ENCODE measurements at places on chromosomes 6 and 20.

GRCh38 chr6:142843361-142843760 is 101.6 kb downstream of the HIVEP2 start:
- no peak for DNase-seq

DNA sequence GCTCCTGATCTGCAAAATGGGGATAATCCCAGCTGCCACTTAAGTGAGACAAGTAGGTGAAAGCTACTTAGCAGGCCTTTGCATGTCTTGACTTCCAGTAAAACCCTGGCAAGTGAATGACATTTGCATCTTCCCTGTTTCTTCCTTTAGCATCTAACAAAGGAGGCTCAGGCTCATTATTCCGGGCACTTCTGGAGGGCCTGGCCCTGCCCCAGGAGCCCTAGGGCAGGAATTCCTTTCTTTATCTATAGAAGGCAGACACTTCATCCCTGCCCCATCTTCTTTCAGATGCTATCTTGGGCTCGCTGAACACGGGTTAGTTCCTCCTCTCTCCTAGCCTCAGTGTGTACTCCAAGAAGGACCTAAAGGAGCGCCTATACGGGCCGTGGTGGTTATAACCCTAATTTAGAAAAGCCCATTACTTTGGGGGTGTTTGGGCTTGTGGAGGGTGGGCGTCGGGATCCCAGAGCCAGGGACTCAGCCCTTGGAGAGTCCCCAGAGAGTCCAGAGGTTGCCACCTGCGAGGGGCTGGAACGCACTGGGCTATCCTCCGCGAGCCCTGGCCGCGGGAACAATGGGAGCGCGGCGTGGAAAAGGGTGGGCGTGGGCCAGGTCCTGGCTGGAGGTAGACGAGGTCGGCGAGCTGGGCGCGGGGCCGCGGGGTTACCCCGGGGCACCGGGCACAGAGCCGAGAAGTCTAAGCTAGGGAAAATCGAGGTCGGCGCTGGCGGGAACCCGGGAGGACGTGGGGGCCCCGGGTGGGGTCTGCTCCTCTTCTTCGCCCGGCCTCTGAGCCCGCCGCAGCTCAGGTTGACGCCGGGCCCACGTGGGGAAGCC is 62.8 kb upstream of the EPB41L1 start:
- no peak for DNase-seq

GRCh38 chr6:124823240-124824111 is 138.8 kb upstream of the RNF217 start:
- DNase-seq, result no peak

- no peak for DNase-seq
Observed at GRCh38 chr6:136717716-136717990, 74.6 kb downstream of the MAP3K5 start.

GRCh38 chr6:144047688-144048087 is 39.6 kb upstream of the PLAGL1 start:
- DNase-seq, result no peak

DNA sequence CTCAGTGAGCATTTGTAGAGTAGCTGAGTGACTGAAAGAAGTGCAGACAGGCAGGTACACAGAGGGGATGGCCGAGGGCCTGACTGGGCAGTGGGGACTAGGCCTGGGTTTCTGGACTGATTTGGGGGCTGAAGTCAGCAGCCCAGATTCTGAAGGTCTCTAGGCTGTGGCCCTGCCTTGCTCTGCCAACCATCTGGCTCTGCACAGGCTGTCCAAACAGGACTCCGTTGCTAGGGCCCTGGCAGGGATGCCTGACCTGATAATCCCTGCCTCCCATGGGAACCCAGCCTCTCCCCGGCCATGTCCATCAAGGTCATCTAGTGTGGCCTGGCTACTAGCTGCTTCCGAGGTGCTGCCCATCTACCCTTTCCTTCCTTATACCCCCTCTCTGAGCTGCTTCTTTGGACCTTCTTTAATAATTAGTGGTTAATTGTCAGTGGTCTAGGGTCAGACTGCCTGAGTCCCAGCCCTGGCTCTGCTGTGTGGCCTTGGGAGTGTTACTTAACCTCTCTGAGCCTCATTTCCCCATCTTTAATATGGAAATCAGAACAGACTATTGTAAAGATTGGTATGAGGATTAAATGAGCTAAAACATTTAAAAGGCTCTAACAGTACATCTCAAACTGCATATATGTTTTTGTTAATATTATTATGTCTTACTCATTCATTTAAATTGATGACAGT is 137.9 kb downstream of the VEGFA start:
- no peak for DNase-seq

DNA sequence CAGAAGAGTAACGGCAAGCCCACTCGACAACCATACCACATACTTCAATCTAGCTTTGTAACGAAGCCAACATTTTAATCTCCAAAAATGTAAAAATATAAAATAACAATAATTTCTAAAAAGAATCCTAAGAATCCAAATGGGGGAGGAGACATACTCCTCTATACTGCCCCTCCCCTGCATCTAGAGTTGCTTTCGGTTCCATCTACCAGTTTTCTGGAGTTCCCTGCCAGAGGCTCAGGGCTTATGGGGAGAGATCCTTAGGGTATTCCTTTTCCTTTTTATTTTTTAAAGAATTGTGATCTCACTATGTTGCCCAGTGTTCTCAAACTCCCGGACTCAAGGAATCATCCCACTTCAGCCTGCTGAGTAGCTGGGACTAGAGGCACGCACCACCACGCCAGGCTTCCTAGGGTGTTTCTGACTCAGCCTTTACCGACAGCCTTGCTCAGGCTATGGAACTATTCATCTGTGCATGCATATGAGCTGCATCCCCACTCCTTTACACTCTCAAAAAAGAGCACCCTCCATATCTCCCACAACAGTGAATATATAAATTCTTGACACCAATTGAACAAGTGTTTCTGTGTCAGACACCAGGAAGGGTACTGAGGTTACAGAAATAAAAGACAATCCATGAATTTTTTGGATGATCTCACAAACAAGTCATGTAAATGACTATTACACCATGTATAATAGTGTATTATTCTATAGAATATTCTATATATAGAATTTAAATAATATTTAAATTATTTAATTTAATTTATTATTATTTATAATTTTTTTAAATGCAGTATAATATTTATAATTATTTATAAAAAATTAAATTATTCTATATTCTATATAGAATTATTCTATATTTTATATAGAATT is 40.7 kb upstream of the UBR2 start:
- no peak for DNase-seq

GRCh38 chr6:29603930-29604329 is 19.0 kb downstream of the OR2H2 start:
- DNase-seq, result no peak

- no peak for DNase-seq
Observed at GRCh38 chr6:83431545-83432155, 799 bp upstream of the ME1 start.

DNA sequence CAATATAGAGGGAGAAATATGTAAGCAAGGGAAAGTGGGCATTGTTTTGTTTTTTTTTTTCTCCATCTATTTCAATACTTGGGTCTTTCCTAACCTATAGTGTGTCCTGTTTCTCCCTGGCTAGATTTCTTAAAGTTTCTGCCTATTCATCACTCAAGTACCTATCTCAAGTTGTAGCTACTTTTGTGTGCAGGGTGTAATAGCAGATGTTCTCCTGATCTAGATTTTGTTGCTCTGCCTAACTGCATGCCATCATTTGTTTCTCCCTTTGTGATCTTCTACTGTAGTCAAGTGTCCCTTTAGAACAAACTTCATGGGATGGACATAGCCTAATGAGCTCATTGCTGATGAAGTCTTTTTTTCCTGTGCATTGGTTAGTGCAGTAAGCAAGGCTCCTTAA is 45.8 kb downstream of the TOP1 start:
- no peak for DNase-seq

GRCh38 chr6:96227135-96227534 is 211.4 kb downstream of the FUT9 start:
- DNase-seq, result no peak

DNA sequence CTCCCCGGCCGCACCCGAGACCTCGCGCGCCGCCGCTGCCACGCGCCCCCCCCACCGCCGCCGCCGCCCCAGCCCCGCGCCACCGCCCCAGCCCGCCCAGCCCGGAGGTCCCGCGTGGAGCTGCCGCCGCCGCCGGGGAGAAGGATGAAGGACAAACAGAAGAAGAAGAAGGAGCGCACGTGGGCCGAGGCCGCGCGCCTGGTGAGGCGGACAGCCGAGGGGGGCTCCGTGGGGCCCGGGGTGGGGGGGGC is 426 bp downstream of the ASXL1 start:
- DNase-seq, result no peak

DNA sequence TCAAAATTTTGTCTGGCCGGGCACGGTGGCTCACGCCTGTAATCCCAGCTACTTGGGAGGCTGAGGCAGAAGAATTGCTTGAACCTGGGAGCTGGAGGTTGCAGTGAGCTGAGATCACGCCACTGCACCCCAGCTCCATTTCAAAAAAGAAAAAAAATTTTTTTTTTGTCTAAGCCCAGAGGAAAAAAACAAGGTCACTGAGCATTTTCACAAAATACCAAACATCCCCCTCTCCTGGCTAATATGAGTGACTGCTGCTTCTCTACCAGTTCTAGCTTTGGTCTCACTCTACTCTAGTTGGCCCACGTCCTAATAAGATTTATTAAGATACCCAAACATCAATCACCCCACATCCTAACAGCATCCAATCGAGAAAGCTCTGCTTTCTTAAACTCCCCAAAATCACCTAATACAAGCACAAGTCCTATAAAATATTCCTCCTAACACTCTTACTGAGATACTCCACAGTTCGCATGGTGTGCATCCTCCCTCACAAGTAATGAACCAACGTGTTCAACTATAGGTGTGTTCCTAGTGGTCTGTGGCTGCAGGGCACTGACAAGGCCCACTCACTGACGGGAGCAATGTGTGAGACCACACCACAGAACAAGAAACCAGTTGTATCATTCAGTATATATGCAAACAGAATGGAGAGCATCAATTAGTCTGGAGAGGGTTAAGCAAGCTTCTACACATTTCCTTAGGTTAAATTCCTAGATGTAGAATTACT is 64.2 kb downstream of the FKBP5 start:
- DNase-seq, result no peak

- no peak for DNase-seq
Observed at GRCh38 chr20:38864662-38865061, 59.2 kb downstream of the PPP1R16B start.

- no peak for DNase-seq
Observed at GRCh38 chr20:7994809-7995208, 24.8 kb downstream of the TMX4 start.

DNA sequence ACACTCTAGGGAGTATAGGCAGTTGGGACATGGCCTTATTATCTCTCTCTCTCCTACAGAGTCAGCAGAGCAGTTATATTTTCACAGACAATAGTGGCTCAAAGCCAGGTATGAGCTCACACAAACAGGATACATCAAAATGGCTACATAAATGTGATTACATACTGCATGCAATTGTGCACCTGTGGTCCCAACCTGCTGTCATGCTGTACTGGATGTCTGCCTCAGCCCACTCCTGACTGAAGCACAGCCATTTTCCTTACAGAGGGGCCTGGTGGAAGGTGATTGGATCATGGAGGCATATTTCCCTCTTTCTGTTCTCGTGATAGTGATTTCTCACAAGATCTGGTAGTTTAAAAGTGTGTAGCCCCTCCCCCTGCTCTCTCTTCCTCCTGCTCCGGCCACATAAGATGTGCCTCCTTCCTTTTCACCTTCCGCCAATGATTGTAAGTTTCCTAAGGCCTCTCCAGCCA is 37.0 kb upstream of the SAMHD1 start:
- DNase-seq, result no peak

DNA sequence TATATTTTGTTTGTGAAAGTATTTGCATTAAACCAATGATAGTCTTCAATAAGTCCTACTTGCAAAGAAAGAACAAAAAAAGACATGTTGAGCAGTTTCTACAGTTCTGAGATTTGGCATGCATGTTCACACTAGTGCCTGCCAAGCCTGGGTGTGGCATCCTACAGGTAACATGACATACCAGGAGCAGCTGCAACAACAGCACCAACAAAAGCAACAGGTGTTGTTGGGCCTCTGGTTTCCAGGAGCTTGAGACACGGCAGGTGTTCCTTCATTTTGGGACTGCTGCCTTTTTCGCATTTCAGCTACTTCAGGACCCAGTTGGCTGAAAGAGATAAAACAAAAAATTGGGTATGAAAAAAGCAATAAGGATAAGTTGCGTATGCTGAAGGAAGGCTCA is 41.2 kb upstream of the MTRF1L start:
- DNase-seq, result peak; percentile 22

Measured in SHP77 treated with DMSO at 0.1 percent for 48 hours (cell line).